ENCODE measurements at places on chromosomes 11 and 22.
A peak's percentile ranks its signal among the peaks of the same experiment; 100 is the strongest.

DNA sequence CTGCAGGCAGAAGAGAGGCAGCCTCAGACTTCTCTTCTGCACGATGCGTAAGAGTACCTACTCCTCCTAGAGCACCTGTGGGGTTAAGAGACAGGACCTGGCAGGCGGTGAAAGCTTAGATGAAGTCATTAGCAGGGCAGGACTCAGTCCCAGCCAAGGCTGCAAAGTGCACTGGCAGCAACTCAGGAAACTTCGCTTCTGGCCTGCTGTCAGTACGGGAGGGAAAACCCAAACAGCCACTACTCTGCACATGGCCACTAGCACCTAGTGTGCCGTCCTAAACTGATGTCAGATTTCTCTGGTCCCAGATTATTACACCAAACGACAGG, 8.8 kb upstream of the KLHL35 start:
- DNase-seq = no peak

- no peak for DNase-seq
Measured at GRCh38 chr22:35756722-35757121, 39.0 kb downstream of the APOL5 start.

GRCh38 chr11:112128483-112129121, 35.3 kb downstream of the IL18 start:
- DNase-seq = no peak

- peak; percentile 57 for DNase-seq
Measured at GRCh38 chr11:33721426-33721825, 14.8 kb downstream of the CD59 start.

GRCh38 chr22:28983190-28983589, 78.4 kb downstream of the C22orf31 start:
- DNase-seq = no peak

- DNase-seq = no peak
Measured at GRCh38 chr11:132087148-132087547, 716.7 kb downstream of the NTM start.

DNA sequence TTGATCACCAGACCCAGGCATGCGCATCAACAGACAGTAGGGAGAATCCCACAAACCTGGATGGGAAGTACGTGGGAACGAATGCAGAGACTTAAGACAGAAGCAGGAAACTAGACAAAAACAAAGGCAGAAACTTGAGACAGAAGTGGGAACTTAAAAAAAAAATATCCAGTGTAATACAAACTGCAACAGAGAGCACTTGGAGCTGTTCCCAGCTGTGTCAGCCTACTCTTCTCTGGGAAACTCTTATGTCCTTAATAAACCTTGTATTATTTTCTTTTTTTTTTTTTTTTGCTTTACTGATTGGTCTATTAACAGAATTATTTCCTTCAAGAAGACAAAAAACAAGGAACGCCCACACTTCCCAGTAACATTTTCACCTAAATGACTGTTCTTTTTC, 1818.1 kb upstream of the RAG2 start:
- DNase-seq = no peak

- no peak for DNase-seq
Measured at GRCh38 chr11:95652002-95652472, 137.5 kb downstream of the FAM76B start.

GRCh38 chr22:44891293-44891747, 118.5 kb downstream of the PHF21B start:
- no peak for DNase-seq

GRCh38 chr11:70424765-70425344, 26.5 kb downstream of the CTTN start:
- no peak for DNase-seq

DNA sequence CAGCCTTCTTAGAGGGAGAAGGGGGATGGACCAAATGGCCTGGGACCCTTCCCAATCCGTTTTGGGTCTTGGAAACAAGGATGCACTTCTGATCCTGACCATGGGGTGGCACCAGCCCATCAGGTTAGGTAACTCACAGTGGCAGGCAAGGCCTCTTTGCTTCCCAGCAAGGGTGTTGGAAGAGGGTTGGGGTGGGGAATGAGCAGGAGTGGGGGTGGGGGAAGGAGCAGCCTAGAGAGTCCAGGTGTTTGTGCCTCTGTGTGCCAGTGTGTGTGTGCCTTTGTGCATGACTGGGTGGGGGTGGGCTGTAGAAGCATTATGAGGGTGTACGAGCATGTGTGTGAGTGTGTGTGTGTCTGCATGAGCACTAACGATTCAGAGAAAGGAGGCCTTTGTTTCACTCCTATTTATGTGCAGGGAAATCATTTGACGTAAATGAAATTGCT, 213.1 kb downstream of the INSC start:
- peak; percentile 43 for DNase-seq

GRCh38 chr11:110529043-110529442, 99.3 kb downstream of the FDX1 start:
- DNase-seq = no peak

GRCh38 chr22:37628830-37629229, 10.6 kb upstream of the SH3BP1 start:
- no peak for DNase-seq

GRCh38 chr11:76208438-76209374, 2.4 kb upstream of the WNT11 start:
- no peak for DNase-seq

GRCh38 chr11:27504205-27504604, 2.4 kb downstream of the LIN7C start:
- no peak for DNase-seq

GRCh38 chr11:75814677-75815344, at the start of gene UVRAG:
TSS of gene UVRAG (plus strand) at chr11:75815210. CDS start at chr11:75815408, 198 bp downstream.
- DNase-seq = peak; percentile 99

DNA sequence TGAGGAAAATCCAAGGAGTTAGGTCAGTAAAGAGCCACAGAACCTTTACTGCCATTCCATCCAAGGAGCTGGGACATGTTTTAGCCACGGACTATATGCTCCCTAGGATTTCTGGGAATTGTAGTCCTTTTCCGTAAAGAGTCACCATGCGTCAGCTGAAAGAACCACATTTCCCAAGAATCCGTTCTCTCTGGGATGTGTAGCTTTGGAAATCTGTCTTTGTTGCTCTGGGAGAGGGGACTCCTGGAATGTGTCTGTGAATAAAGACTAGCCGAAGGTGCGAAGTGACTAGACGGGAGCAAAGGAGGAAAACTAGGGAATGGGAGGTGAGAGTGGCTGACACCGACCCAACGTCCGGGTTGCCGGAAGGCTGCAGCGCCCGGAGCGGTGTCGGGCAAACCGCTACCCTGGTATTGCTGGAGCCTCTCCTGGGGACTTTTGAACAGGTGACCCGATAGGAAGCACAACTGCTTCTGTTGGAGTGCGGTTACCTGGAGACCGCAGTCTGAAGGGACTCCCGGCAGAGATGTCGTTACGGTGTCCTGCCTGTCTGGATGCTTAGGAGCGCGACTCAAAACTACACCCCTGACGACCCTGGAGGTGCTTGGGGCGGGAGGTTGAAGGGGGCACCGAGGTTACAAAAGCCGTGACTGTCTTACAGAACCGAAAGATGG, at the start of gene IFTAP:
IFTAP (plus strand) TSS at position 187 of the 674 bp plus-strand sequence. CDS start 15,602 bp downstream, outside the sequence.
- DNase-seq = peak; percentile 67

- DNase-seq = peak; percentile 67
Measured at GRCh38 chr11:3000032-3000961, 8.2 kb upstream of the NAP1L4 start.

- peak; percentile 61 for DNase-seq
Measured at GRCh38 chr11:44634401-44635281, 69.2 kb downstream of the CD82 start.

- DNase-seq = no peak
Measured at GRCh38 chr11:6825231-6825744, 20.2 kb upstream of the OR10A5 start.

DNA sequence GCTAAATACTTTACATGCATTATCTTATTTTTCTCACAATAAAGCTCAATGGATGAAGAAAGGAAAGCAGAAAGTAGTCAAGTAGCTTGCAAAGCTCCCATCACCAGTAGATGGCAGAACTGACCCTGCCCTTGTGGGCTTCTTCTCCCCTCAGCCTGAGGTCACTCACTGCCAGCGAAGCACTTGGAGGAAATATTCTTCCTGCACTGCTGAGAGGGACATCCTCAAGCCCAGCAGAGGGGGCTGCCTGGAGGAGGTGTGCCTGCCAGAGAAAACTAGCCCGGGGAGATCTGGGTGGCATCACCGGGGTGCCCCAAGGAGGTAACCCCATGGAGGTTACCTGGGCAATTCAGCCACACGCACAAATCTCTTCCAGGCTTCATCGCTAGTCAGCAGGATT, 6.6 kb downstream of the APOL4 start:
- DNase-seq = no peak

- no peak for DNase-seq
Measured at GRCh38 chr11:22822203-22822602, 7.4 kb downstream of the SVIP start.

DNA sequence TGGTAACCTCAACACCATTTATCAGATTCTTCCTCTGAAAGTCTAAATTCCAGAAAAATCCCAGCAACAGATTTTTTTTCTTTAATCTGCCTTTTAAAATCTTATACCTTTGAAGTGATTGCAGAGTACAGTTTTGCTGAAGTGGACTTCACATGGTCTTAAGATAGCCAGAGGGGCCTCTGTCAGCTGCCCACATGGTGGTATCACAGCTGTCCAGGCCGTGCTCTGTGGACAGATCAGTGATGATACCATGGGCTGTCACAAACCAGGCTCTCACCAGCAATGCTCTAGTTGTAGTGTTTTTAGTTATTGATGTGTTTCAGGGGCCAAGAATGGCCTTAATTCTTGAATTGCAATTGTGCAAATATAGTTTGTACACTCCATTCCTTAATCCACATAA, 44.0 kb downstream of the PARVA start:
- DNase-seq = no peak

DNA sequence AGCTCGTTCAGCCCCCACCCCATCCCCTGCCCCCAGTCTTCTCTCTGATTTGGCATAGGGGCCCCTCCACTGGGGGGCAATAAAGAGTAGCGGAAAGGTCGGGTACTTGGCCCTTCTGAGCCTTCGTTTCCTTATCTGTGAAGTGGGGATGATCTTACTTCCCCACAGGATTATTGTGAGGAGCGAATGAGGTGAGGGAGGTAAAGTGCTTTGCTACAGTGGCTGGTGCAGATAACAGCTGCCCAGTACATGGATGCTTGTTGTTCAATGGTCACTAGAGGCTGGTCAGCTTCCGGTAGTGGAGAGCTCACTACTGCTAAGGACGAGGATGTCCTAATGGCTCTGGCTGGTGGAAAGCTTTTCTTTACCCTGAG, 101.2 kb downstream of the CEP164 start:
- DNase-seq = no peak

DNA sequence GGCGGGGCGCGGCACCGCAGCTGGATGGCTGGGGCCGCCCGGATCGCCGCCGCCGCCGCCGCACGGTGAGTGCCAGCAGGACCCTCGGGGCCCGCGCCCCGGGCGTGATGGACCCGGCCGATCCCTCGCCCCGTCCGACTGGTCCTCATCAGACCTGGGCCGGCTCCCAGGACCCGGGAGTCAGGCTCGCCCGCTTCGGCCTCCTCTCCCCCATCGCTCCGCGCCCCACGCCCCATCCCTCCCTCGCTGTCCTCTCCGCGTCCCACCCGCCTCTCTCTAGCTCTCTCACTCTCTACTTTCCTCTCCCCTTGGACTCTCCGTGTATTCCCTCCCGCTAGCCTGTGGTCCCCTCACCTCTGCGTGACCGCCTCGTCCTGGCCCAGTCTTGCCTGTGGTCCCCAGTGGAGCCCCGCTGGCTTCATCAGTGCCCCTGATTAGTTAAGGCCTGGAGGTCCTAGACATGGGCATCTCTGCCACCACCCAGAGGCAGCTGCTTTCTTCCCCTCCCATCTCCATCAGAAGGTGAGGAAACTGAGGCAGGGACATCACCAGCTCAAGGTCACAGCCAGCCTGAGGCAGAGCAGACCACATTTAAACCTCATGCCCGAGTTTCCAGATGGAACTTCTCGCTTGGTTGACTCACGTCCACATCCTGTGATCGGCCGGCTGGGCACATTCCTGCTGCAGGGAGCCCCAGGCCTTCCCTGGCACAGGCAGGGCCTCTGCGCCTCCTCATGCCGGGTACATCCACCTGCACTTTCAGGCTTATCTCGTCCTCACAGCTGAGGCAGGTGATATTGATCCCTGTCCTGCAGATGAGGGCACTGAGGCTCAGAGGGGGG, 429 bp downstream of the SLC39A13 start:
- DNase-seq = no peak

- no peak for DNase-seq
Measured at GRCh38 chr11:83051760-83052671, 19.7 kb downstream of the RAB30 start.

DNA sequence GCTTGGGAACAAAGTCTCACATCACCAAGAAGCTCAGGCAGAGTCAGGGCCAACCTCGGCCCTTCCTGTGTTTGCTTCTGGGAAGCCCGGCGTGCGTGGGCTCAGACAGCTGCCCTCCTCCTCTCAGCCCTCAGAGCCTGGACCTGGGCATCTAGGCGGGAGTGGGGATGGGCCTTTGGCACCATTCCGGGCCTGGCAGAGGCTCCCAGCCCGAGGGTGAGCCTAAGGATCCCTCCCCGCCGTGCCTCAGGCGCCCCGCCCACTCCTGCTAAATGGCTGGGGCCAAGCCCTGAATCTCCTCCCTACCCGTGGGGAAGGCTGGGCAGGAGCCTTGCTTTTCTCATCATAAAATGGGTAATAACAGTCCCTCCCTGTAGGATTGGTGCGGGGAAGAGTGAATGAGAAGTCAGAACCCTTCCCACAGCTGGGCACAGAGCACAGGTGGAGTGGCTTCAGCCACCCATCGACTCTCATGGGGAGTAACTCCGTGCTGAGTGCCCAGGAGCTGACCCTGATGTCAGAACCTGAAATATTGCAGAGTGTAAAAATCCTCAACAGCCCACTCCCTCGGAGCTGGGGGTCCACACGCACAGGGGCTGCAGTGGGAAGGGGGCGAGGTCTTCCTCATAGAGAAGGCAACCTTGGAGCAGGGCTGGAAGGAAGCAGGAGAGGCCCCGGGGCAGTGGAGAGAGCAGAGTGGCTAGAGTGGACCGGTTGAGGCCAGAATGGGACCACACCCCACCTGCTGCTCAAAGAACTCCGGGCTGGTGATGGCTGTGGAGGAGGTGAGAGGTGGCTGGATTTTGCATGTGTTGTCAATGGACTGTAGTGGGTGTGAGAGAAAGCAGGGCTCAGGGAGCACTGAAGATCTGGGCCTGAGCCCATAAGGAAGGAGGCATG, 18.8 kb upstream of the CDKN1C start:
- no peak for DNase-seq

- DNase-seq = no peak
Measured at GRCh38 chr11:5922749-5923426, 19.2 kb upstream of the OR56A3 start.

- DNase-seq = no peak
Measured at GRCh38 chr11:107691000-107691750, 20.7 kb downstream of the SLN start.
